ENCODE measurements at places on chromosomes 3 and 15.

DNA sequence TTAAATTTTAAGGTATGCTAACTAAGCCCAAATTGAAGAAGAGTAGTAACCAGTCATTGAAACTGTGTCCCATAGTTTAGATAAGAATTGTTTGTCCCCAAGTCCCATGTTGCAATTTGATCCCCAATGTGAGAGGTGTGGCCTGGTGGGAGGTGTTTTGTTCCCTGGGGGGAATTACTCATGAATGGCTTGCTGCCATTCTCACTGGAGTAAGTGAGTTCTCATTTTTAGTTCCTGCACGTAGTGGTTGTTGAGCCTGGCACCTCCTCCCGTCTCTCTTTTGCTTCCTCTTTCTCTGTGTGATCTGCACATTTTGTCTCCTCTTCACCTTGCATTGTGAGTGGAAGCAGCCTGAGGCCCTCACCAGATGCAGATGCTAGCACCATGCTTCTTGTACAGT is 1271.0 kb downstream of the NSUN3 start:
- no peak for DNase-seq

DNA sequence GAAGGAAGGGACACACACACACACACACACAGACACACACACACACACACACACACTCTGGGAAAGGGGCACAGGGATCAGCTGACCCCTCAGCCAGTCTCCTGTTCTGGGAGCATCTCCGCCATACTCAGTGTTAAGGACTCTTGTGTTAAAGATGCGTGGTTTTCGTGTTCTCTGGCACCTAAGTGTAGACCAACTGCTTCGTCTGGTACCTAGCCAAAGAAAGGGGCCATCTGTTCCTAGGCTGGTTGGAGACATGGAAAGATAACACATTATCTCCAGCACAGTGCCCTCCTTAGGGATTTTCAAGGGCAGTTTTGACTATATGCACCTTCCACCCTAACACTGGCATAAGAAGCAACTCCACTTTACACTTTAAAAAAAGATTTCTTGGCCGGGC is 65.1 kb downstream of the EPHB1 start:
- DNase-seq: no peak

DNA sequence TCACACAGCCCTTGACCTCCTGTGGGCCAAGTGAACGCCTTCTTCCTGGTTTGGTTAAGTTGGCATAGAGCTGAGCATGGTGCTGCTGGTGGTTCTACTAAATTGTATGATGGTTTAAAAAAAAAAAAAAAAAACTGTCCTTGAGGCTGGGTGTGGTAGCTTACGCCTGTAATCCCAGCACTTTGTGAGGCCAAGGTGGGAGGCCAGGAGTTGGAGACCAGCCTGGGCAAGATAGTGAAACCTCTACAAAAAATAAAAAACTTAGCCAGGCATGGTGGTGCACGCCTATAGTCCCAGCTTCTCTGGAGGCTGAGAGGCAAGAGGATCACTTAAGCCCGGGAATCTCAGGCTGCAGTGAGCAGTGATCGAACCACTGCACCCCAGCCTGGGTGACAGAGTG is 58.9 kb upstream of the FLNB start:
- no peak for DNase-seq

DNA sequence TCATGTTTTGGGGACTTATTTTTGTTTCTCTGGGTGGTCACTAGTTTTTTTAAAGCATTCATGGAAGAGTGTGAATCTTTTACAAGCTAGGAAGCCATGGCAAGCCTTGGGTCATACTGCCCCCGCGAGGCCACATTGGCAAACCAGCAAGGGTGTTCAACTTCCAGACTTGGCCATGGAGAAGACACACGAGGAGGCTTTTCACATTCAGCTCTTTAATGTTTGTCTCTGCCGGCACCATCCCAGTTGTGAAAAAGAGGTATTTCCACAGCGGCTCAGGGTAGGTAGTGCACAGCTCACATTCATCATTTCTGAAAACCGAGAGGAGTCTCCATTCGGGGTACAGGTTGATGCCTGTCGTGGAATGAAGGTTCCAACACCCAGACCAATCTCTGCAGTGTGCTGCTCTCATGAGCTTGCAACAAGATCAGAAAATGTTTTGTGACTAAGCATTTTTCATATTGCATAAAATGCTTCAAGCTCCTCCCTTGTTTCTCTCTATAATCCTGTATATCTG is 7.7 kb downstream of the CCR5 start:
- DNase-seq: peak; percentile 80

GRCh38 chr15:72735111-72735510 is 48.4 kb downstream of the ADPGK start:
- DNase-seq: no peak

- peak; percentile 85 for DNase-seq
These were observed 3.5 kb upstream of the MNS1 start for GRCh38 chr15:56468401-56468800.

GRCh38 chr15:82275410-82275809 is 12.8 kb downstream of the SAXO2 start:
- no peak for DNase-seq

DNA sequence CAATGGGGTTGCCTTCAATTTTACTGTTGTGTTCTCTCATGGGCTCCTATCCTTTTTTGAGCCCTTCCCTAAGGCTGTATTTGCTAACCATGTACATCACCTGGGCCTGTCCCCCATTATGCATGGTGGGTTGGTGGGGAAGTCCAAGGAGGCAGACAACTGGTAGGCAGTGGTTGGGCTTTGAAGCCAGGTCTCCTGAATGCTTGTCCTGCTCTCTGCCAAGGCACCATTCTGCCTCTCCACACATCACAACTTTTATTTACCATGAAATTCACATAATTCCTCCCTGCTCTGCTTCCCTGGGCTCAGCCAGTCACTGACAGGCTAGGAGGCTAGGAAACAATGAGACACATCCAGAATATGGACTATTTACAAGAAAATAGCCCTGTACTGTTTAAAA is 41.0 kb upstream of the COPB2 start:
- DNase-seq: no peak

DNA sequence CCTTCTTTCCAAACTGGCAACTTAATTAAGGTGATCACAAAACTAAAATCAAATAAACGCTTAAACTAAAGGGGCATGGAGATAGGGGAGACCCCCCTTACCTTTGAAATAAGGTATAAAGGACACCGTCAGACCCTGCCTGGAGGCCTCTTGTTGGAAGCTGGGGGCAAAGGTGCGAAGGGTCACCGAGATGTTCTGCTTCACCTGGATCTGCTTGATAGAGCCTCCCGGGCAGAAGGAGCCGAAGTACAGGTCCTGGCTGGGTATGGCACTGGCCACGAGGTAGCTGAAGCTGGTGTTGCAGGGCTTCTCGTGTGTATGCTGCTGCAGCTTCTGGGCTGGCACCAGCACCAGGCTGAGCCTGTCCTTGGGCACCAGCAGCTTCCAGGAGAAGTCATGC is 53.0 kb downstream of the CDCP1 start:
- no peak for DNase-seq

GRCh38 chr15:48946074-48946839 is 17.5 kb downstream of the SHC4 start:
- no peak for DNase-seq

Data from MM.1S (cell line).